AG09309 (cell line): ENCODE measurements at places on chromosomes 13 and 19.

- DNase-seq = peak; percentile 80
Observed at GRCh38 chr19:13091400-13092157, 11.1 kb downstream of the LYL1 start.

GRCh38 chr19:6198896-6199239, 63.4 kb downstream of the ACSBG2 start:
- no peak for DNase-seq

DNA sequence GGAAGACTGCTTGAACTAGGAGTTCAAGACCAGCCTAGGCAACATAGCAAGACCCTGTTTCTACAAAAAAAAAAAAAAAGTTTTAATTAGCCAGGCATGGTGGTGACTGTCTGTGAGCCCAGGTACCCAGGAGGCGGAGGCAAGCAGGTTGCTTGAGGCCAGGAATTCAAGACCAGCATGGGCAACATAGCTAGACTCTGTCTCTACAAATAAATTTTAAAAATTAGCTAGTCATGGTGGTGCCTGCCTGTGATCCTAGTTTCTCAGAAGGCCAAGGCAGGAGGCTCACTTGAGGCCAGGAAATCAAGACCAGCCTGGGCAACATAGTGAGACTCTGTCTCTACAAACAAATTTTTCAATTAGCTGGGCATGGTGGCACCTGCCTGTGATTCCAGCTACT, 6.1 kb downstream of the INSR start:
- no peak for DNase-seq

DNA sequence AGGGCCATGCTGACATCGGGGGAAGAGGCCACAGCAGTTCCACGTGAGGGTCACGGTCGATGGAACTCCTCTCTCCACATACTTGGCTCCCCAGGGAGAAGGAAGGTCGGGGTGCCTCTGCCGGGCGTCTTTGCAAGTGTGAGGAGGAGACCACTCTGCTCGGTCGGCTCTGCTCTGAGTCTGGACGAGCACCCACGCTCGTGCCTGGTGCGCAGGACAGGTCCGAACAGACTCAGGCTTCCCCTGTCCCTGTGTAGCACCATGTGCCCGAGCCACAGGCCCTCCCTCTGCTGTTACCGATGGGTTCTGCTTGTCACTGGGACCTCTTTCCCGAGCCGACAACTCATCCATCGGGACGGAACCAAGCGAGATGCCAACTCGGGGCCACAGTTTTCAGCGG, 35.1 kb downstream of the TMEM255B start:
- no peak for DNase-seq

DNA sequence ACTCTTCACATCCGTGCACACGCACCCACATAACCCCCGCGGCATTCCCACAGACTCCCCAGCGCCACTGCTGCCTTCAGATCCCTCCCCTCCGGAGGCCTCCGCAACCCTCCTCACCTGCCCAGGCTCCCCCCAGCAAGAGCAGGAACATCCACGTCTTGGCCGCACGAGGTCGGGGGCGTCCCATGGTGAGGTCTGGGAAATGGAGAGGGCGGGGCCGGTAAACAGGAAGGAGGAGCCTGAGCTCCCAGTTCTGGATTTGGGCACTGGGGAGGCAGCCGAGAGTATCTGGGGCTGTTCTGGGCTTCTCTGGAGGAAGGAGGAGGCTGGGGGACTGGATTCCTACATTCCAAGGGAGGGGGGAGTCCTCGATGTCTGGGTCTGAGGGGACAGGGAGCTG, 423 bp downstream of the KLK8 start:
- no peak for DNase-seq

- DNase-seq = no peak
Observed at GRCh38 chr13:103523858-103524257, 457.6 kb upstream of the SLC10A2 start.

- DNase-seq = no peak
Observed at GRCh38 chr13:23628250-23628649, 58.0 kb downstream of the TNFRSF19 start.

DNA sequence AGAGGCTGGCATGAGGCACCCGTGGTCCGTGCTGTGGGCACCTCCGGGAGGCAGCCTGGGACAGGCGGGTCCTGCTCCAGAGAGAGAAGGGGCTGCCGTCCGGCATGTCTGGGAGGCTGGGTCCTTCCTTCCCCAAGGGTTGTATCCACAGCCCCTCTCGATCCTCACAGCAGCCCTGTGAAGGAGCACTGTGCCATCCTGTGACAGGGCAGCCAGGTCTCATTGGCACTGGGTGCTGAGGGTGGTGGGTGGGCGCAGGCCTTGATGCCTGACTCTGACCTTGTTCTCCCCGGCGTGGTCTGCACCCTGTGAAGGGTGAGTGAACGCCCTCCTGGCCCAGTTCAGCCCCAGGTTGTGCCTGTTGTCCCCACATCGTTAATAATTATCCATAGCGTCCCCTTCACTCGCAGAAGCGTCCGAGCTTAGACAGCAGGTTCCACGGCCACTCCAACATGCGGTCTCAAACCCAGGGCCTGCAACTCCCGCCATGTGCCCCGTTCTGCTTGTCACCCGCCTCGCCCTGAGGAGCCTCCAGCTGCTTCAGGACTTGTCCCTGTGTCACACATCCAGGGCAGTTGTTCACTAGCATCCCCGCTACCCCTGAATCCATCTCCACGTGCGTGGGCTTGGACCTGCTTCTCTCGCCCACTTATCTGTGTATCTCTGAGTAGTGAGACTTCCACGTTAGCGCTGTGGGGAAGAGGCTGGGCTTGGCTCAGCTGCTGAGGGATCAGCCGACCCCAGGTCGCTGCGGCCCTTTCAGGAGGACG, 10.6 kb downstream of the ATP11A start:
- DNase-seq = no peak

- no peak for DNase-seq
Observed at GRCh38 chr19:8575467-8575997, 1.7 kb downstream of the MYO1F start.

DNA sequence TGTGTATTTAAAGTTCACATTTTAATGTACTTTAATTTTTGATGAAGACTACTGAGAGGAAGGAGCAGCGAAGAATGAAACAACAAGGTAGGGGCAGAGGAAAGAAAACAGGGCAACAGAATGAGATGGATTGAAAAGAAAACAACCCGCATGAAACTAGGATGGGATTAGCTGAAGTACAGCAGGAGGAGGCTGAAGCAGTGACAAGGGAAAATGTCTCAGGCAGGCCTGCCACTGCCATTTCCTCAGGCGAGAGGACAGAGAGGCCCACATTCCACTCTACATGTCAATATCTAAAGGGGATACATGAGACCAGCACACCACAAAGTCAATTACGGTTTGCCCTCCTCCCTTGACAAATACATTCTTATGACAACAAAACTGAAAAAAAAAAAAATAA, 1703.2 kb downstream of the EFNB2 start:
- no peak for DNase-seq

DNA sequence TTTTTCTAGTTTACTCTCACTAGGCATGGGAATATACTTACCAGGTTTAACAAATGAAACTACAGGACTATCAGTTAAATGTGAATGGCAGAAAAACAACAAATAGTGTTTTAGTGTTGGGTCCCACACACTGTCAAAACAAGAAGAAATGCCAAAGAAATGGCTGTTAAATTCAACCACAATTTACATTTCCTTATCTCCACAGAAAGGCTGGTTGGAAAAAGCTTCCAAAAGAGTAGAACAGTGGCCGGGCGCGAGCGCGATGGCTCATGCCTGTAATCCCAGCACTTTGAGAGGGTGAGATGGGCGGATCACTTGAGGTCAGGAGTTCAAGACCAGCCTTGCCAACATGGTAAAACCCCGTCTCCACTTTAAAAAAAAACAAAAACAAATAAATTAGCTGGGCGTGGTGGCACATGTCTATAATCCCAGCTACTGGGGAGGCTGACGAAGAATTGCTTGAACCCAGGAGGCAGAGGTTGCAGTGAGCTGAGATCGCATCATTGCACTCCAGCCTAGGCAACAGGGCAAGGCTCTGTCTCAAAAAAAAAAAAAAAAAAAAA, 66.5 kb downstream of the SERP2 start:
- no peak for DNase-seq

DNA sequence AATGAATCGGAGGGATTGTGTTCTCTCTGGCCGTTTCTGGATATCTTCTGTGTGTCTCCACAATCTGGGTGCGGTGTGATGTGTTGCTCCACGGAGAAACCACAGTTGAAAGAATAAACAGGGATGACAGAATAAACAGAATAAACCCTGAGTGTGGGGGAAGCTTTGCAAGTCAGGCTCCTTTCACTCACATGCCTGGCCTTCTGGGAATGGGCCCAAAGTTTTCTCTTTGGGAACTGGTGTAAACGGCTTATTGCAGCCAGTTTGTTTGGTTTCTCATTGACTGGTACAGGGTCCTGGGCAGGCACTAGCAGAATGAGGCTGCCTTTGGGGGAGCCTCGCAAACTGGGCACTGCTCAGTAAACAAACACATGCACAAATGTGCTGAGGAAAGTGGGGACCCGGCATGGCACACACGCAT, 324.7 kb downstream of the DLEU7 start:
- no peak for DNase-seq

DNA sequence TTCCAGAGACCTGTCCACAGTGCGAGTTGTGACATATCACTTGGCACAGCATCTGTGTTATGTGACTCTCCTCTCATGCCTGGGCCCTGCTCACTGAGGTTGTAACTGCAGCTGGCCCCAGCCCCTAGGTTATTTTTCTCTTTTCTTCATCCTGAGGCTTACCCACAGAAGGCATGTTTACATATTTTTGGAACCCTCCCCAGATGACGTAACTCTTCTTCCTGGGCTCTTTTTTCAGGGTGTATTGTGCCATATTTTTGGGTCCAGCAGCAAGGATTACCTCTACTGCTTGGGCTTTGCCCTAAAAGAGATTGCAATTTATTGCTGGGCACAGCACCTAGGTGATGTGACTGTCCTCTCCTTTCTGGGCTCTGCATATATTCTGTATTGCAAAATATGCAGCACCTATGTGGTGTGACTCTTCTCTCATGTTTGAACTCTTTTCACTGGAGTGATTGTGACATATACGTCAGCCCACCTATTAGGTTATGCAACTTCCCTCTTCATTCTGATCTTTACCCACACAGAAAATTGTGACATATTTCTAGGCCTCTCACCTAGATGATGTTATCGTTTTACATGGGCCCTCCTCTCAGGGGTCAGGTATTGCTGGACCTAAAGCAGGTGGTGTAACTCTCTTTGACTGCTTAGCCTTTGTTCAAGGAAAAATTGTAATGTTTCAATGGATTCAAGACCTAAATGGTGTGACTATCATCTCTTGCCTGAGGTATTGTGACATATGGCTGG, 64.5 kb upstream of the ZNF724 start:
- no peak for DNase-seq

- DNase-seq = no peak
Observed at GRCh38 chr13:21071015-21071414, 9.6 kb upstream of the LATS2 start.

DNA sequence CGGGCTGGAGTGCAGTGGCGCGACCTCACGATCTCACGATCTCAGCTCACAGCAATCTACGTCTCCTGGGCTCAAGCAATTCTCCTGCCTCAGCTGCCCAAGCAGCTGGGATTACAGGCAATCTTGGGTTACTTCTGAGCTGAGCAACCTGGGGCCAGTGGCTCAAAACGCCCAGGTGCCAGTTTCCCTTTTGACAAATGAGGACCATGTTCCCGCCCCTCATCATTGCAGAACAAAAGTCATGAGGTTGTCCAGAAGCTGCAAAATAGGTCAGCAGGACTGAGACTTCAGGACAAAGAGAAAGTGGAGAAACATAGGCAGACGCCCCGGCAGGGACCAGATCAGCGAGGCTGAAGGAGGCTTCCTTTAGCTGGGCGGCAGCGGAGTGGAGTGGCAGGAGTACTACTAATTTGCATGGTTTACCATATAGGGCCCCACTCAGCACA, 3.3 kb upstream of the ADGRE5 start:
- DNase-seq = no peak

- no peak for DNase-seq
Observed at GRCh38 chr19:35978832-35979365, 16.1 kb upstream of the SDHAF1 start.

DNA sequence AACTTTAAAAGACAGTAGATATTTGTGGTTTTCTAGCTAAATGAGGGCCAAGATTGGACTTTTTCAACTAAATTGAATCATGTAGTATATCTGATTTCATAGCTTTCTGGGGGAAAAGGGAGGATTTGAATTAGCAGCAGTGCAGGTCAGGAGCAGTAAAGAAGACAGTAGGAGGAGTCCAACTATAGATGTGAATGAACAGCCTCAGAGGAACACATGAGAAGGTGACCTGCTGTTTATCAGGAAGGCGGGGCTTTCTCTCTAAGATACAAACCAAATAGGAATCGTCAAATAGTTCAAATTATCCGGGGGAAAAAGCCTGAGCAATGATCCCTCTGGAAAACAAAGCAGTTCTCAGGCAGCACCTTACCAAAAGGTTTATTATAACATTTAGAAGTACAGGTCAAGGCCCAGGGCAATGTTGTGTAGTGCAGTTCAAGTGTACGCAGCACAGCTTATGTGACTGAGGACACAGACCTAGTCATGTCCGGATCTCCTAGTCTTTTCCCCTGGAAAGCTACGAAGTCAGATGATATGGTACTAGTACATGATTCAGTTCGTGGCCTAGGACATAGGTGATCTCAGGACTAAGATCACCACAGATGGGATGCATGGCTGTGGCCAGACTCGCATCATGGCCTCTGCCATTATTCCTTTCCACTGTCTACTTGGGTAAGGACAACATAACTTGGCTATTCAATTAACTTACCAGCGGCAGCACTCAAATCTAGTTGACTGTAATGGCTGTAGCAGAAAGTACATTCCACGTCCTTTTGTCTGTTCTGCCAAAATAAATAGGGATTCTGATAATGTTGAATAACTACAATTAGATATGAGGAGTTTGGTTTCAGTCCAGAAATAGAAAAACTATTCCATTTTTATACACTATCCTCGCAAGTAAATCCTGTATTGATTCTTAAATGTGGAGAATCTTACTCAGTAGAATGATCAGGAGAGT, 40.3 kb downstream of the MPHOSPH8 start:
- no peak for DNase-seq

DNA sequence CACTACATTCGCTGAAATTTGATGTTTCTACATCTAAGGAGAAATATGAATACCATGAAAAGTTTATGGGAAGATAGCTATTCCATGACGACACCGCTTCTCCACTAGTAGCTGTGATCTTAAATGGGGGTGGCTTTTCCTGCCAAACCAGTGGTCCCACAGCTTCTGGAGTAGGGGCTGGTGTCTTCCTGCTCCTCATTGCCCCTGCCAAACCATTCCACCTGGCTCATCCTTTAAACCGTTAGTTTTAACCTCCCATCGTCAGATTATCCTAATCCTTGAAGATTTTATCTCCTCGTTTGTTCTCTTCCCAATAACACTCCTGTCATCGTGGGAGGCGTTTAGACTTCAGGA, 568 bp upstream of the ZNF230 start:
- DNase-seq = no peak

GRCh38 chr19:53538378-53539109, 599 bp downstream of the ZNF331 start:
- no peak for DNase-seq

GRCh38 chr13:64674126-64674525, 2556.0 kb downstream of the PCDH9 start:
- no peak for DNase-seq

DNA sequence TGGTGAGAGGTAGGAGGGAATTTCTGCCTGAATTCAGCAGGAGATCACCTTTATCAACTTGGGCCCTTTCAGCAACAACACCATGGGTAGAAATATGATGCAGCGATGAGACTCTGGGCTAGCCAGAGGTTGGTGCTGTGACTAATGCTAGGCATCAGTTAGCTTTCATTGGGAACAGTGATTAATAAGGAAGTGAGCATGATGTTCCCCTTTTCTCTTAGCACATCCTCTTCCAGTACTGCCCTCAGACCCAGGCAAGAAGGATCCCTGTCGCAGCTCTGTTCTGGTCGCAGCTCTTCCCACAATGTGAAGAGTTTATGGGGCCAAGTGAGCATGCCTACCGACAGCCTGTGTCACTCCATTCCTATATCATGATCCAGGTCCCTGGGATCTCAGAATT, 100.5 kb downstream of the FLT1 start:
- no peak for DNase-seq
